ENCODE measurements at places on chromosomes 1 and 21.
A peak's percentile ranks its signal among the peaks of the same experiment; 100 is the strongest.

DNA sequence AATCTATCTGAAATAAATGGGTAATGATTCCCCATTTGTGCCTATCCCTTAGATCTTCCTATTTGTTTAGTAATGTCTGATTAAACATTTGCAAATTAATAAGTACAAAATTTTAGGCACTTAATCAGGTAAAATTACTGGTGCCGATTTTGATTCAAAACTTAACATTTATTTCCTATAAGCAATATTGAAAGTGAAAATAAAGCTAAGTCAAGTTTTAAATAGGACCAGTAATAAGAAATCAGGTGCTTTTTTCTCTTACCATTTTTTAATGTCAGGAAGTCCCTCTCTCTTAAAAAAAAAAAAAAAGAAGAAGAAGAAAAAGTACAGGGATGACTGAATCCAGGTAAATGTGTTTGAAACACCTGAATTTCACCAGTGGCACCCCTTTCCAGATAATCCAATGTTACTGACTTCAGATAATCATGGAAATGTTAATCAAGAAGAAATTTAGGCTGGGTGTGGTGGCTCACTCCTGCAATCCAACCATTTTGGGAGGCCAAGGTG lies 836 bp upstream of the GBP4 start:
- DNase-seq: no peak

- no peak for DNase-seq
Measured at GRCh38 chr1:110114784-110115183, 2.5 kb downstream of the UBL4B start.

- DNase-seq: no peak
Measured at GRCh38 chr1:248823517-248824001, 2.2 kb downstream of the SH3BP5L start.

DNA sequence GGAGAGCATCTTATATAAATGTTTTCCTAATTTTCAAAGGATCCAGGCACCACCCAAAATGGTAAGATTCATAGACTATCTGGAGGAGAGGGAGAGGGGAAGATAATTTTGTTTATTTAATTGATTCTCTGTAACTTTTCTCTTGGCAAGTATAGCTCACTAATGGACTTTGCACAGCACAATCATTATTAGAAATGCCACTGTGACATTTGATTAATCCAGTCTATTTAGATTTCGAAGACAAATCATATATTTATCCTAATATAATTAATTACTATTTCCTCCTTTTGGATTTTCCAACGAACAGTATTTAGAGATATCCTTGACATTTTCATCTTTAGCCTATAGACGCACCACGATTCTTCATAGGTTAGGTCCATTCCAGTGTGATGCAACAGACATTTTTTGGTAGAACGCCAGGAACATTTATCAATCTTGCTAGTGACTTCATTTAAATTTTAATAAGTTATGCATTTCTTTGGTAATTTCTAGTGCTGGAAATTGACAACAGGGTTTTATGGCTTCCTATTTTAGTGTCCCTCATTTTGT lies 152.4 kb downstream of the GRIK1 start:
- DNase-seq: no peak

DNA sequence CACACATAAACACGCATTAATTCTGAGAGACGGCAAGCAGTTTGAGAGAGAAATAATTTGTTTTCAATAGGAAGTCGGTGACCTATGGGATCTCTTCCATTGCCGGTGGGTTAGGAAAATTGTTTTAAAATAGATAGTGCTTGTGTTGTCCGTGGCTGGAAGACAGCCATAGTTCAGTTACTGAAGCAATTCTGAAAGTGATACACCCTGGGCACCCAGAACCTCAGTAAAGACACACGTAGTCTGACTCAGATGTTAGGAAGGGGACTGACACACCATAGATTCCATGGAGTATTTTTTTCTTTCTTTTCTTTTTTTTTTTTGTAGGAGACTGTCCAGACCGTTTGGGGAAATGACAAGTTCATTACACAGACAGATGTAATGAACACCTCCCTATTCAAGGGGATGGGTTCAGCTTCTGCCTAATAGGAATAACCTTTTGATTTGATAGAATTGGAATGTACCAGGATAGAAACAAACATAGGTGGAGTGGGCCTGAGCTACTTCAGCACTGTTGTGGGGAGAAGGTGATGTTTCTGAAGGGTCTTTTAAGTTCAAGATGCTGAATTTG lies 1.6 kb downstream of the C1orf21 start:
- DNase-seq: no peak

GRCh38 chr1:240947438-240948224 lies 335.7 kb upstream of the GREM2 start:
- DNase-seq: no peak

DNA sequence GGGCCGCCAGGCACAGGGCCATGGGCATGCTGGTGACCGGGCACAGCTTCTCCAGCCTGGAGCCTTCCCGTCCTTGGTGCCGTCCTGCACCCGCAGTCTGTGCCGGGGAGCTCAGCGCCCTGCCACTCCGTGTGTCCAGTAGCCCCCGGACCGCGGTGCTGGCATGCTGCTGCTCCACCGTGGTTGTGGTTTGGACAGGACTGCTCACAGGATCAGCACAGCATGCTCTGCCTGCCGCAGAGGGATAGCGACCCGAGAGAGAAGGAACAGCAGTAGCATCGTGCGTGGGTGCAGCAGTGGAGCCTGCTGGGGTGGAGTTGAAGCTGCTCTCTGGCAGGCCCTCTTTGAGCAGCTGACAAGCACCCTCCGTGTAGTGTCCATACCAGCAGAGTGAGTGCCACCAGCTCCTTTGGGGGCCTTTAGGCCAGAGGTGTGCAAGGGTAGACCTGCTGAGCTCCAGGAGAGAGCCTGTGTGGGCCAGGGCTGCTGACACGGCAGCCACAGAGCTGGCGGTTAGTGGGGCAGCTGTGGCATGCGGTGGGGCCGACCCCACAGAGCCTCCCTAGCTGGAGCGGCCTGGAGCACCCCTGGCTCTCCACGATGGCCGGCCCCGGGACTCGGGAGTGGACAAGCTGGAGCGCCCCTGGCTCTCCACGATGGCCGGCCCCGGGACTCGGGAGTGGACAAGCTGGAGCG lies 6.4 kb upstream of the PCBP3 start:
- DNase-seq: no peak

DNA sequence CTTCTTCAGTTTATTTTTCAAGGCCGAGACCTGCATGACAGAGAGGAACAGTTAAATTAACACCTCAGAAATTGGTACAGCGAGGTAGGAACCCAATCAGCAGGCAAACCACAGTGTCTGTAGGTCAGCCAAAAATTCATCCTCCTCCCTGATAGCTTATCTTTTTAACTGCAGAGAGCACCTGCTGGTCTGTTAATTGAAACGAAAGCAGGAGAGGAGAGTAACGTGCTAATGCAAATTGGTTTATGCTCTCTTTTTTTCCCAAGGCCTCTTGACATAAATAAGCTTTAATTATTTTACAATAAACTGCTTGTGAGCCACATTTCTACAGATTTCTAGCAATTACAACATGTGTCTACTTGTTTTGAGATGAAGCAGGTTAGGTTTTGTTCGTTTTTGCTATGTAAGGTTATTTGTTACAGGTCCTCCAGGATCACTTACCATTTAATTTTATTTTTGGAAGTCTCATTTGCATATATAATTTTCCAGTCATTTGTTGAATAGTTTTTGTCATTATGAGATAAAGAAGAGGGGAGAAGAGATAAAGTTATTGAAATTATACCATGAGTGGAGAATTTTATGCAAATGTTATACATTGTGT lies 179.9 kb downstream of the DENND1B start:
- no peak for DNase-seq

- DNase-seq: no peak
Measured at GRCh38 chr1:160577671-160578070, 1.6 kb downstream of the CD84 start.

GRCh38 chr1:22282364-22282995 lies 139.6 kb upstream of the WNT4 start:
- DNase-seq: no peak

DNA sequence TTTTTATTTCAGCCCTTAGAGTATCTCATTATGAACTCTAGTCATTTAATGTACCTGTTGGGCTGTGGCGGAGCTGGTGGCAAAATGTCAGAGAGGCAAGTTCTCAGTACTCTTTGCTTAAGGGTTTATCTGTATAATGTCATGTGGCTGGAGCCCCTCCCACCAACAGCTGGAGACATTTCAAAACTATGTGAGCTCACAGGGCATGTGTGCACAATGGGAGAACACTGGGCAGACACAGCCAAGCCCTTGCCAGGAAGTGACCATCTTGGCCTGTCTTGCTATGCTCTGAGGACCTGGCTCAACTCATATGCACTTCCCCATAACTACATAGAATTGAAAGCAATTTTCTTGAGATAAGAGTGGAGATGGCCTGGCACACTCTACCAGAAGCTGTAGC lies 296.4 kb downstream of the PTPRU start:
- no peak for DNase-seq

DNA sequence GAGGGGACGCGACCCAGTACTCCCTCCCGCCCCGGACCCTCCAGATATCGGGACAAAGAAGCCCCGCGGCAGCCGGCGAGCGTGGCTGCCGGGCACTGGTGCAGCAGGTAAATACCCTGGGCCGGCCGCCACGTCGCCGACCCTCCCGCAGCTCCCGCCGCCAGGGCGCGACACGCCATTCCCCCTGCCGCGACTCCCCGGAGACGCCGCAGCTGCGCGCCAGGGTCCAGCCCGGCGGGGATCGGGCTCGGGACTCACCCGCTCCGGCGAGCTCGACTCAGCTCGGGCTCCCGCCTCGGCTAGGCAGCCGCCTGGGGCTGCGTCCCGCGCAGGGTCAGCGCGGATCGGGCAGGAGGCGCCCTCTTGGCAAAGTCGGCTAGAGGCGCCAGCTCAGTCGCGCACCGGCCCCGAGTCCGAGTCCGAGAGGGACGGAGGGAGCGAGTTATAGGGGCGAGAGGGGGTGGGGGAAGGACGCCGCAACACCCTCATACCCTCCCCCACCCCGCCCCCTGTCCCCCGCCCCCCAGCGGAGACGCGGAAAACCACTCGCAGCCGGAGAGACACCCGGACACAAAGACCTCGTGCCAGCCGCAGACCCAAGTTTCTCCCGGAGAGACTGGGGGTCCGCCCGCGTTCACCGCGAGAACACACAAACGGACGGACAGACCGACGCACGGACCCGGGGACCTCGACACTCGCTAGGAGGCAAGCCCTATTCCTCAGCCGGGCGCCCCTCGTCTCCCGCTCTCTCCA lies 985 bp downstream of the SYT6 start:
- peak; percentile 72 for DNase-seq

GRCh38 chr1:17125756-17126237 lies 6.5 kb upstream of the PADI2 start:
- DNase-seq: peak; percentile 71

DNA sequence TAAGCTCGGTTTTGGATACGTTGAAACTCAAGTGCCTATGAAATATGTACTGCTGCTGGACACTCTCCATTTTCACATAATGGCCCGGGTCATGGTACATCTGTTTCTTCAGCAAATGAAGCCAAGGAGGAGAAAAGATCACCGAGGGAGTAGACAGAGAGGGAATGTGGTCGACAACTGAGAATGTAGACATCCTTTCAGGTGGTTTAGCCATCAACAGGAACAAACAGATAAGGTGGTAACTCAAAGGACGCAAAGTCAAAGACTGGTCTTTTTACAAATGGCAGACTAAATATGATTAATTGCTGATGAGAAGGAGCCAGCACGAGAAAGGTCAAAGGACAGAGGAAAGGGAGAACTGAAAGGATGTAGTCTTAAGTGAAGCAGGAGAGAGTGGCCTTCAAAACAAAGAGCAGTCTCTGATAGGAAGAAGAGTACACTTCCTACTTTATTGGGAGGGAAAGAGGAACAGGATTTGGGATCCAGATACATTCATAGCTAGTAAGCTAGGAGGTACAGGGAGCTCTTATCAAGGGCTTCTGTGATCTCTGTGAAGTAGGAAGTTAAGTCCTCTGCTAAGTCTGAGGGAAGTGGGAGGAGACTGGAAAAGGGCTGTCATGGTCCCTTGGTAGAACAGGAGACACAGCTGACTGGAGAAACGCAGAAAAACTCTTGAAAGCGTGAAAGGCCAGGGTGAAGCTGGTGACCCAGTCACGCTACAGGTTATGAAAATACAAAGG lies 28.3 kb downstream of the NUP133 start:
- DNase-seq: no peak

- DNase-seq: no peak
Measured at GRCh38 chr1:43009274-43009673, 50.6 kb upstream of the SLC2A1 start.

DNA sequence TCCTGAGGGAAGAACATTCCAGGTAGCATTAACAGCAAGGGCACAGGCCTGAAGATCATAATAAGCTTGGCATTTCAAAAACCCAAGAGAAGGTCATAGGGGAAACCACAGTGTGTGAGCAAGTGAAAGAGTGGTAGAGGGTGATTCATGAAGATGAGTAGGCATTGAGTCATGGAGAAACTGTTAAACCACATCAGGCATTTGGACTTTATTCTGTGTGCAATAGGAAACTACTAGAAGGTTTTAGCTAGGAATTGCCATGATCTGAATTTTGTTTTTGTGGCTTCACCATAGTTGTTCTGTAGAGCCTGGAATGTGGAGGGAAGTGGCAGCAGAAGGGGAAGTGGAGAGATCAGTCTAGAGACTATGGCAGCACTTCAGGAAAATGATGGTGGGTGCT lies 359.0 kb upstream of the PTBP2 start:
- no peak for DNase-seq

GRCh38 chr1:20446796-20447195 lies 39.2 kb downstream of the CAMK2N1 start:
- no peak for DNase-seq

DNA sequence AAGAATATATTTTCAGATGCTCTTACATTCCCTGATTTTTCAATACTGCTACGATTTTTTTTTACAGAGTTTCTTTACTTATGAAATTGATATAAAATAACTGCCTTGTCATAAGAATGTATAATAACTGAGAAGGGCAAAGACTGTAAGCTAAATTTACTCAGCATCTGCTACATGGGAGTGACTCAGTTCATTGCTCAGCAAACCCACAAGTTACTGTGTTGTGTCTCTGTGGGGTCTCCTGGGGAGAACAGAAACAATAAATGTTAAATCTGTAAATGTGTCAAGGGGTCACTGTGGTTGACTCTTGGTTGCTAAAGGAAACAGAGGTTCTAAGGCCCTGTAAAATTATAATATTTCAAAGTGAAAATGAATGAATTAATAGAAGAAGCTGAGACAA lies 210.3 kb upstream of the CACYBP start:
- no peak for DNase-seq

- peak; percentile 94 for DNase-seq
Measured at GRCh38 chr1:203267347-203267846, 37.9 kb upstream of the BTG2 start.

DNA sequence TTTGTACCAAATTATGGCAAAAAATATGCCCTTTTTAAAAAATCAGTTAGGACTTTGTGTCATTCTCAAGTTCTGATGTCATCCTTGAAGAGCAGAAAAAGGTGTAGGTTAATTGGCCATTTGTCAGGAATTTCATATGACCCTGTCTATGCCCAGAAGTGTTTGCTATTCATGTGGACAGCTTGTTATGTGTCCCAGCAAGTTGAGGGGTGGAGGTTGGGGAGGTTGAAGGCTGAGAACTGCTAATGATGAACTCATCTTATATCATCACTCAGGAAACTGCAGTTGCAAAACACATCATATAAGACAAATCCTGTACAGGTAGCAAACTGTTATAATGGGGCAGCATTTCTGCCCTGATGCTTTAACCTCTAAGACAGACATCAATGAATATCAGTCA lies 106.5 kb downstream of the PHTF1 start:
- no peak for DNase-seq
